ENCODE measurements at places on chromosomes 11 and 22. TPM values are rescaled to one million over a fixed set of nuclear protein-coding genes. Genes with fewer than 3 reads are reported as not detected.

API5 gene
- total RNA-seq: 114 TPM

NARS2 gene
- total RNA-seq: 14.8 TPM

BBOX1 gene
- 0.11 TPM for total RNA-seq

OR2AG2 gene
- total RNA-seq: 0.39 TPM

ADM2 gene
- 3.0 TPM for total RNA-seq
